T-helper 2 cell (primary cell): ENCODE measurements at places on chromosomes 2 and 18.

DNA sequence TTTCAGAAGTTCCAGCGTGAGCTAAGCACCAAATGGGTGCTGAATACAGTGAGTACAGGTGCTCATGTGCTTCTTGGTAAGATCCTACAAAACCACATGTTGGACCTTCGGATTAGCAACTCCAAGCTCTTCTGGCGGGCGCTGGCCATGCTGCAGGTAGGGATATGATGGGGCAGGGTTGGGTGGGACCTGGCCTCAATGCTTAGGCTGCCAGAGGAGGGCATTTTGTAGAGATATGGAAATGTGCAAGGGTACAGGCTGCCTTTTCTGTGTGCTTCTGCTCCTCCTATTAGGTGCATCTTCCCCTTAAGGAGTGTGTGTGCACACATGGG is 22.1 kb downstream of the GCKR start:
- DNase-seq = no peak

GRCh38 chr2:181374781-181375675 is 82.2 kb upstream of the ITGA4 start:
- DNase-seq = no peak

DNA sequence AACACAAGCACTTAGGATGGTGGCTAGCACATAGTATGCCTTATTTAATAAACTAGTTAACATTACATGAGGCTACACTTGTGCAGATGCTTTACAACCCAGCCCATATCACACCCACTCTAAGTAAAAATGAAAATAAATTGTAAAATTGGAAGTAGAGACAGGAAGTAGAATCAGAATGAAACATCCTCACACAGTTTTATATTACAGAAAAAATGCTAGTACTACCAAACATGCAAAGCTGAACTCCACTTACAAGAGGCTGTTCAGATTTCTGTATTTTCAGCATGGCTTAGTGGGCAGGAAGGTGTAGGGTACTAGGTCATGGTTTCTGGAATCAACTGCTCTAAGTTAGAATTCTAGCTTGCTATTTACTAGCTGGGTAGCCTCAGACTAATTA is 18.2 kb upstream of the CRIM1 start:
- DNase-seq = no peak

GRCh38 chr18:28109781-28110560 is 67.0 kb downstream of the CDH2 start:
- DNase-seq = no peak

DNA sequence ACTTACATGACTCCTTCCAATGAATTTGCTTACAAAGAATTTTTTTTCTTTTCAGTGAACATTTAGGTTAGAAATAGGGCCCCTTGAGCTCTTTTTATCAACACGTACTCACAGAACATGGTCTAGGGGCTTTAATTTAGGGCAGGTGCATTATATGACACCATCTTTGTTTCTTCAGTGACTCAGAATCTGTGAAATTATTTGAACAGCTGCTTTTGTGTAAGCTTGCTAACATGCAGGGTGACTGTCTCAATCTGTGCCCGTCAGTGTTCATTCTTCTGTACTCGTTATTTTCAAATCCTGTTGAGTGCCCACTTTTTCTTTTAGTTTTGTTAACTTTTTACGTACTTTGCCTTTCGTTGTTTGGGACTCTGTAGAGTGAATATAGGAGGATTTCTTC is 52.8 kb upstream of the CABYR start:
- DNase-seq = no peak

DNA sequence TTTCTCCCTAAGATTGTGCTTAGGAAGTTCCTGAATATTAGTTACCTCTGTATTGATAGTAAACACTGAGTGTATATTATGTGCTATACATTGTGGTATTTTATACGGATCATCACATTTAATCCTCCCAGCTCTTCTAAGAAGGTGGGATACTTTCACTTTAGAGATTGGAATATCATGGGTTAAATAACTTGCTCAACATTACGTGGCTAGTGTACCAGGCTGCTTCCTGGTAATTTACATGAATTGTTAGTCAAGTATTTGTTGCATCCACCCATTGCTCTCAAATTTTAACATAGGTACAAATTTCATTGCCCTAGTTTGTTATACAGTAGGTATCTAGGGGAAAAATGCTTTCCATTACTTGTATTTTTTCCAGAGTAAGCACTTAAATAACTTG is 21.4 kb downstream of the FAM98A start:
- no peak for DNase-seq

DNA sequence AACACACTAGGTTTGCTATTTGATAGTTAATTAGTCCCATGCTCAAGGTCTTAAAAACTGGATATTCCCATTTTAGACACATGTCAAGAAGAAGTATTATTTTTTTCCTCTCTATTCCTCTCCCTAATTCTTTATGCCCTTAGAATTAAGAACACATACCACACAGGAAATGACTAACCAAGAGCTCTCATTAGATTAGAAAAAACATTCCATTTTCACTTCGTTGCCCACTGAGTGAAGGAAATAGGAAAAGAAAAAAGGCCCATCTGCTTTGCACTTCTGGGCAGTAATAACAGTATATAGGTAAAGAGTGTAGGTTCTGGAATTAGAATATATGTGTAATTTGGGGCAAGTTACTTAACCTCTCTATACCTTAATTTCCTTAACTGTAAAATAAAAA is 26.9 kb downstream of the ACADL start:
- no peak for DNase-seq

DNA sequence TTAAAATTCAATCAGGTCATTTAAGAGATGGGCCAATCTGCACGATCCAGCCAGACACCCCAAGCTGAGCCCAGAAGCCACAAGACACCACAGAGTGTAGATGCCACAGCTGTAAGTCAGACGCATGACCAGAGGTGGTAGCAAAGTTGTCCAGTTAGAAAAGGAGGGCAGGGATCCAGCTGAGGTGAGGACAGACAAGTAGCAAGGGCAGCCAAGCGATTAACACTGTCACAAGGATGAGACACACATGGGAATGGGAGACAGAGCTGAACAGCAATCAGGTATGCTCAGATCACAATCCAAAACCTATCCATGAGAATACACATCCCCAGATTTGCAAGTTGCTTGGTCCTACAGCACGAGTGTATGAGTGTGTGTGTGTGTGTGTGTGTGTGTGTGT is 143.4 kb upstream of the STK17B start:
- DNase-seq = no peak

DNA sequence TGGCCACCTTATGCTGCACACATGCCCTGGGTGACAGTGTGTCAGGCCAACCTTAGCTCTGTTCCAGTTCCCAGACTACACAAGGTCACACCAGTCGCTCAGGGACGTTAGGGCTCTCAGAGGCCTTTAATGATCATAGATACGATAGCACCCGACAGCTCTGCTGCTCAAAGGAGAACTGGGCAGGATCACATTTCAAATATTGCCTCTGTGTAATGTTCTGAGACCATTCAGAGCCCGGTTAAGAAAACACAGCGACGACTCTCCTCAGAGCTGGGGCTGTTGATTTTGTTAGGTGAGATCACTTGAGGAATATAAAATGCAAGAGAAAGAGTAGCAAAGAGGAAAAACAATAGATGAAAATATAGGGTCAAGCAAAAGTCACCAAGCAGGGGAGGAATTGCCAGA is 166.6 kb upstream of the TANK start:
- DNase-seq = no peak

DNA sequence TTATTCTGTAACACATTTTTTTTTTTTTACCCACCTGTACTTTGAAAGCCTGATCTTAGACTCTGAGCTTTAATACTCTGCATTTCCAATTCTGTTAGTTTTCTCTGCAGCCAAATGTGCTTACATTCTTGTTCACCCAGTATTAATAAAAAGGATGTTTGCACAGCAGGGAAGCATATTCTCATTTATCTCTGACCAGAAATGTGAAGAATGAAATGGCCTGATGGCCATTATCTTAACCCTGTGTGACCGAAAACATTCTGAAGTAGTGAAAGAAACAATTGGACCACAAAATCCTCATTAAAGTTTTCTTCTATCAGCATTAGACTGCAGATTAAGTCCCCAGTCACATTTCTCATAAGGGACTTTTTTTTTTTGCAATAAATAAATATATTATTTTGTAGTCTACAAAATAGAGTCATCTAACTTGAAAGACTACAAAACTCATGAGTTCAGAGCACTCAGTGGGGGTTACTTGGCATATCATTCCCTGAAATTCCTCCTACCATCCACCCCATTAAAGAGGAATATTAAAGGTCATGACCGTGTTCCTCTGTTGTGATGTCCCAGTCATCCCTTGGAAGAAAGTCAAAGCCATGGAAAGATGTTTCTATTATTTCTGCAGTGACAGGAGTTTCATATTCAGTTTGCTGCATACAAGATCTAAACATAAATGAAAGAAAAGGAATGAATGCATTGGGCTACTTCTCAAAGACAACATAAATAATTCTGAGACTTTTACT is 364.4 kb downstream of the RND3 start:
- DNase-seq = no peak

DNA sequence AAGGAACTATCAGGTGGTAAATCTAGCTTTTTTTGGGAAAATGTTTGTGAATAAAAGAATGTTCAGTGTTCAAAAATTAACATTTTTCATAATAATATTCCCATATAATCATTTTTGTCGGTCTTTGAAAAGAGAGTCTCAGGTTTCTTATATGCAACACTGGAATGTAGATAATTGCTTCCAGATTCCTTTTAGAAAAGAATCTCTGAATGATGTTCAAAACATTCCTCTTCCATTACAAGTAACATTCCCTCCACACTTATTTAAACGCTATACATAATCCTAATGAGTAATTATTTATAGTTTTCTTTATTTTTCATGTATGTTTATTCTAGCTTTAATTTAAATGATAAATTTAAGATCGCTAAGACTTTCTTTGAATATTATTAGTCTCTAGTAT is 7.0 kb downstream of the ZSWIM2 start:
- no peak for DNase-seq

DNA sequence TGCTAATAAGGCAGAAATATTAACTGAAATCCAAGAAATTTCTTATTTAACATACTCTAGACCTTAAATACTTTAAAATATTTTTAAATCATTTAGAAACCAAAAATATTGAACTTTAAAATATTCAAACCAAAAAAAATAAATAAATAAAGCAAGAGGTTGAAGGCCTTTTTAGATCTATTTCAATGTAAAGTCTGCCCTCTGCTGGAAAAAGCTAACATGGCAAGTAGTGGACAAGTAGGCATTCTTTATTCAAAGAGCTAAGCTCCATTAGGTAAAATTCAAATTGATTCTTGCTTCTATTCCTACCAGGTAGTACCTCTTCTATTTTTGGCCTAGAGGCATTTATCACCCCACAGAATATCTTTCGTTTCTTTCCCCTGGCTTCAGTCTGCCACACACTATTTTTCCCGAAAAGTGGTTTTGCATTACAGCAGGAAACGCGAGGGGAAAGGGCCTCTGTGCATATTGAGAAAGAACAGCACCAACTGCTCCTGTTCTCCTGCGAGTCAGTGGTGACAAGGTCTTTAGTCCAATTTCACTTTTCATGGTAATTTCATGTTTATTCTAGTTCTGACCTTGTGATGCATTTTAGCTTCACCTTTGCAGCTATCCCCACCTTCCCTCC is 20.4 kb downstream of the IFIH1 start:
- peak; percentile 16 for DNase-seq

DNA sequence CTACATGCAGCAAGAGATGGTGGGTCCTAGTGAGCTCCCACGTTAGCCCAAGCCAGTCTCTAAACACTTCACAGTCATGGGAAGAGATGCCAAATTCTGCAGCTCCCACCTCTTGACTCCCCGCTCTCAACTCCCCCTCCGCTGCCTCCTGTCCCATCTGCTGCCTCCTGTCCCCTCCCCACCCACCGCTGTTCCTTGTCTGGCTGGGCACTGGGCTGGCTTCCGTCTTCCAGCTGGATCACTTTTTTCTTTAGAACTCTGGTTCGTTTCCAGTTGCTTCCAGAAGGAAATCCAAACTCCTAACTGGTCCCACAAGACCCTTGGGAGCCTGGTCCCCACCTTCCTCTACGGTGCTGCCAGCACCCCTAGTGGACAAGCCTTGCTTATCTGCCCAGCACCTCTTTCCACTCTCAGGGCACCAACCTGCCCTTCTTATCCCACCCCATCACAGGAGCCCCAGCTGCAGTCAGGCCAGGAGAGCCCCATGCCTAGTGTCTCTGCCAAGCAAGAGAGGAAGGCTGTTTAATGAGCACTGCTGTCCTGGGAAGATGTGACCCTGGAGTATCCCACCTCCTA is 12.1 kb upstream of the TWIST2 start:
- no peak for DNase-seq

GRCh38 chr2:161901460-161901859 is 172.6 kb downstream of the DPP4 start:
- DNase-seq = no peak

DNA sequence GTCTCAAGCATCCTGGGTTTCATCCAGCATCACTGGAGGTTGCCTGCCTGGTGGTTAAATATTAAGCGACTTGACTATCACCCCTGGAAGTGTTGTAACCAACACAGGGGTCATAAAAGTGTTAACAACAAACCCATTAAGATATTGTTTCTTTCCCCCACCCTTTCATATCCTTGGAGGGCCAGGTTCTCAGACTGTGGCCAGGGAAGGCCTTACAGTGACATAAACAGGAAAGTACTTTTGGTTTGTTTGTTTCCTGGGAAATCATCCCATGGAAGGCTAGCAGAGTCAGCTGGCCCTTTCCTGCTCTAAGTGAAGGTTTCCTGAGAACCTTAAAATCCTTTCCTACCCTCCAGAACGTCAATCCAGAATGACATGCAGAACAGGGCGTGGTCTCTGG is 160.9 kb downstream of the CLIP4 start:
- DNase-seq = no peak

- DNase-seq = no peak
These were observed 95.2 kb downstream of the EPB41L5 start for GRCh38 chr2:120108049-120108448.

DNA sequence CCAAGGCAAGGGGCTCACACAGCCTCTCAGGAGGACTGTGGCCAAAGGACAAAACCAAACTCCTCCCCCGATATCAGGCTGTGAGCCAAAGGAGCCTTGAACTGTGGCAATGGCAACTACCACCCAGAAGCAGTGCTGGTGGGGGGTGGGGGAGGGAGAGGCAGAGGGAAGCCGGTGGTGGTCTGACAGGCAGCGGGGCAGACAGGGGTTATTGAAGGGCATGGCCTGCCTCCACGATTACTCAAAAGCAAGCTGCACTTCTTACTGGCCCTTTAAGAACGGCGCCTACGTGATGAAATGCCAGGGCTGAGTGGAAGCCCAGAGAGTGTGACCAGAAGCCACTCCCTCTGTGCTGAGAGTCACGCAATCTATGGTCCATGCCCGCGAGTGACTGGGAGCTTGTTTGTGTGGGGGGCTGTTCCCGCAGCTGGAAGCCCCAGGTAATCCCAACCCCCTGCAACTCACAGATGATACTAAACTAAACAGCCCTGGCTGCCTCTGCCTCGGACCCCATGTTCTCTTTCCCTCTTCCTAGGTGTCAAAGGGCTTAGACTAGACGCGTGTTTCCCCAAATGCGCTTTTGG is 128.2 kb upstream of the CXCR4 start:
- DNase-seq = no peak
